Naive thymus-derived CD8-positive, alpha-beta T cell (primary cell): ENCODE measurements at places on chromosomes 12 and 14. TPM values are rescaled to one million over a fixed set of nuclear protein-coding genes. Genes with fewer than 3 reads are reported as not detected.

DNA sequence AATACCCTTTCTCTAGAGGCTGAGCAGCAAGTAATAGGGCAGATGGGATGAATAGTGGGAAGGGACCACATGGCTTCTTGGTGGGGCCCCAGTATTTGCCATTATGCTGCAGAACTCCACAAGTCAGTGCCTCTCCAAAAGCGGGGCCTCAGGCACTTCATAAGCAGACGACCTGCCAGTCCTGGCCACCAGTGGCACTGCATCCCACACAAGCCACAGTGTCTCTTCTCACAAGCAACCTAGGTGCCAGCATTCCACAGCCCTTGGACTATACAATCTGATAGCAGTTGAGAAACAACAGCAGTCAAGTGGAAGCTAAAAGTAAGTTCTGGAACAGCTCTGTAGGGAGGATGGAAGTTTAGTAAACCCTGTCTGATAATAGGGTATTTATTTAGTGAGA is 4.2 kb upstream of the SLC8A3 start:
- peaks cover 15% of the 10 kb centered on the region for H3K4me1 ChIP-seq
- H3K27ac ChIP-seq = no peak overlapping the region
- no peak overlapping the region for H3K4me3 ChIP-seq

DNA sequence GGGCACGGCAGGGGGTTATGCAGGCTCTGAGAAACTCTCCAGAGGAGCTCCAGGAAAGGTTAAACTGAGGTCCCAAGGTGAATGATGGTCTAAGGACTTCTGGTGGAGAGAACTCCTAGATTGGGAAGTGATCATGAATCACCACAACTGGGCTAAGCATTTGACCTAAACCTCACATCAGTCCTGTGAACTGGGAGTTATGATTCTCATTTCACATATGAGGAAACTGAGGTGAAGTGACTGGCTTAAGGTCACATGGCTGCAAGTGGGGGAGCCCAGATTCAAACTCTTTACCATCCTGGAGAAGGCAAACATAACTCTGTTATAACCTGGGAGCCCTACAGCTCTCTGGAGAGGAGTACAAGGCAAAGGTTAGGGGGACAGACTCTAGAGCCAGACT is 4.2 kb downstream of the RARG start:
- H3K27ac ChIP-seq = peak overlapping the region; percentile 20
- H3K27me3 ChIP-seq = no peaks in the 10 kb centered on the region
- no peaks in the 10 kb centered on the region for H3K36me3 ChIP-seq
- no peak overlapping the region for H3K4me3 ChIP-seq
- no peak for DNase-seq

The PIWIL1 gene
- not detected for polyA plus RNA-seq

GRCh38 chr12:131194166-131194565 is 240.5 kb downstream of the ADGRD1 start:
- H3K4me3 ChIP-seq = no peak overlapping the region
- DNase-seq = no peak
- no peaks in the 10 kb centered on the region for H3K4me1 ChIP-seq
- no peak overlapping the region for H3K27ac ChIP-seq
- peaks cover 23% of the 10 kb centered on the region for H3K27me3 ChIP-seq

The WNT1 gene
- polyA plus RNA-seq = 0.23 TPM

DNA sequence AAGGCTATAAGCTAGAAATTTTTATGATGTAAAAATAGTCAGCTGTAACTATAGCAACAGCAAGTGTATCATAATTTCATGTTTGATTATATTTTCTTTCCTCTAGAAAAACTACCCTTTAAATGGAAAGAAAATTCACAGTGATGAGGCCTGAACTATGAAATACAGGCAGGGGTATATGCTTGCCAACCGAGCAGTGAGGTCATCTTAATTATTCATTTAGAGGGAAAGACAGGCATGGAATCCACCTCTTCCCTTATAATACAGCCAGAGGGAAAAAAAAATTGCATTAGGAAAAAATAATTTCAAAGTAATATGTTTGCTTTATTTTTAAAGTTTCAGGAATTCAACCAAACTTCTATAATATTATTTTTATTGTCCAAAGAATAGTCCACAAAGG is 139.8 kb downstream of the EPS8 start:
- DNase-seq = no peak
- no peaks in the 10 kb centered on the region for H3K27me3 ChIP-seq
- no peaks in the 10 kb centered on the region for H3K36me3 ChIP-seq
- H3K4me1 ChIP-seq = no peaks in the 10 kb centered on the region
- H3K27ac ChIP-seq = no peak overlapping the region
- H3K4me3 ChIP-seq = no peak overlapping the region

The PTPN6 gene
- 260 TPM for polyA plus RNA-seq

- DNase-seq = no peak
- H3K4me3 ChIP-seq = no peak overlapping the region
- H3K4me1 ChIP-seq = peaks cover 10% of the 10 kb centered on the region
- no peaks in the 10 kb centered on the region for H3K27me3 ChIP-seq
- no peak overlapping the region for H3K27ac ChIP-seq
Observed at GRCh38 chr12:14849661-14850060, 6.3 kb upstream of the ART4 start.

GRCh38 chr12:102757882-102758226 is 159.2 kb downstream of the PAH start:
- H3K4me3 ChIP-seq = no peak overlapping the region
- no peaks in the 10 kb centered on the region for H3K4me1 ChIP-seq
- H3K27ac ChIP-seq = no peak overlapping the region
- peaks cover 6% of the 10 kb centered on the region for H3K27me3 ChIP-seq
- DNase-seq = no peak

- no peak for DNase-seq
- peaks cover 34% of the 10 kb centered on the region for H3K36me3 ChIP-seq
- H3K4me1 ChIP-seq = no peaks in the 10 kb centered on the region
- no peak overlapping the region for H3K4me3 ChIP-seq
- H3K27me3 ChIP-seq = no peaks in the 10 kb centered on the region
- no peak overlapping the region for H3K27ac ChIP-seq
Observed at GRCh38 chr14:65019944-65020566, 33.4 kb downstream of the FNTB start.

DNA sequence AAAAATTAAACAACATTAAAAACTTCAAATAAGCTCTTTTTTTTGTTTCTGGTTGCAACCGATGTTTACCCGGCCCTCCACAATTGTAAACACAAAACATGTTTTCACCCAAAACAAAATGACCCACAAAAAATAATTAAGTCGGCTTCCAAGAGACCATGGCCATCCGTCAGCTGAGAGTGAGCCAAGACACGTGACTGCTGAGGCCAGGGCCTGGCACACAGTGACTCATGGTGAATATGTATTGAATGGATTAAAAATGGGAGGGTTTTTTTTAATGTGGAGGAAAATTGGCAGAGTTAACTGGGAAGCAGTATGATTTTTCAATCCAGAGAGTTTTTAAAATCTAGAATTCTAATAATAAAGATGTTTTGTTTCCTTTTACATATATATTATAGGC is 13.8 kb upstream of the CPNE8 start:
- peaks cover 3% of the 10 kb centered on the region for H3K27me3 ChIP-seq
- H3K36me3 ChIP-seq = no peaks in the 10 kb centered on the region
- no peaks in the 10 kb centered on the region for H3K4me1 ChIP-seq
- no peak for DNase-seq
- no peak overlapping the region for H3K27ac ChIP-seq
- H3K4me3 ChIP-seq = no peak overlapping the region

DNA sequence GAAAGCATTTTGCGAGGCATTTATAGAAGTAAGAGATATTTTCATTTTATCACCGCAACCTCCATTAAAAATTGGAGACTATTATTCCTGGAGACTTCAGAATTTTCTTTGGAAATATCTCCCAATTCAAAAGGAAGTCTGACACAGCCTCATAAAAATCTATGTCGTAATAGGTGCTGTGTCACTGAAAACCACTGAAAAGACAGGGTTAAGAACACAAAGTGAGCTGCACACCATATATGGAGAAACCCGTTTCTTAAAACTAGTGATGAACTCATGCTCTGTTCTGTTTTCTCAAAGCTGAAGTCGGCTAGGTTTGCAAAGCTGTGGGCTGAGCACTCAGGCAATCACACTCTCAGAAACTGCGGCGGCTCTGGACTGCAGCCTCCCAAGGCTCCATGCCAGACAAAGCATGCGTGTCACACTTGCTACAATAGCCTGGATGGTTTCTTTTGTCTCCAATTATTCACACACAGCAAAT is at the start of gene GLIPR1:
Gene GLIPR1 (plus strand): TSS at position 287 of the 481 bp plus-strand sequence. CDS start 126 bp downstream, at position 413.
- H3K27me3 ChIP-seq = no peaks in the 10 kb centered on the region
- DNase-seq = peak; percentile 55
- no peaks in the 10 kb centered on the region for H3K36me3 ChIP-seq
- peak within 1 kb of the TSS; percentile 100 for H3K4me3 ChIP-seq
- H3K27ac ChIP-seq = peak within 1 kb of the TSS; percentile 94
- H3K4me1 ChIP-seq = peaks cover 76% of the 10 kb centered on the region

DNA sequence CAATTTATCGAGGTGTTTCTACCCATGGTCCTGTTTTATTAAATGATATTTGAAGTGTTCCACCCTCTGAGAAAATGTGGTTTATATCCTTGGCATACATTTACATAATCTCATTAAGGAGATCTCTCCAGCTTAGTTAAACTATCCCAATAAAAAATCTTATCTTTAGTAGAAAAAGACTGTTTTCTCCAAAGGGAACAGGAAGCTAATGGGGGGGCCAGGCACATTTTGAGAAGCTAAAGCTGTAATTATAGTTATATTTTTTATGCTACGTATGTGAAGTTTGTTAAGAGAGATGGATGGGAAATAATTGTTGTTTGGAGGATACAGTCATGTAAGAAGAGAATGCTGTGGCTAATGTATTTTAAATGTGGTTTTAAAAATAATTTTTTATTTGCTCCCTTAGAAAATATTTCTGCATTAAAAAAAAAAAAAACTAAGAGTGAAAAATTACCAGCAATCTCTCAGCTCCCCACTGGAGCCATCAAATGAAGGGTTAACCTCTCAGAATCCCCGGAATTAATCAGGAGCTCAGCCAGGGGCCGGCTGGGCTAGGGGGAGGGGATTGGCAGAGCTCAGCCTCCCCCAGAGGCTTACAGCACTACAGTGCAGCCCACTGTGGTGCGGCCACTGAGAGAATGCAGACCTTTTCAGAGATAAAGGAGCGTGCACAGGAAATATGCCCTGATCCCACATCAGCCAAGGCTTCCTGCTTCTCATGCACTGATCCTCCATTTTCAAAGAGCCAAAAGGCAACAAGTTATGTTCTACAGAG is 185.8 kb downstream of the EGLN3 start:
- H3K4me3 ChIP-seq = no peak overlapping the region
- H3K36me3 ChIP-seq = no peaks in the 10 kb centered on the region
- DNase-seq = no peak
- no peaks in the 10 kb centered on the region for H3K4me1 ChIP-seq

- H3K4me1 ChIP-seq = no peaks in the 10 kb centered on the region
- H3K27me3 ChIP-seq = no peaks in the 10 kb centered on the region
- H3K4me3 ChIP-seq = no peak overlapping the region
- DNase-seq = no peak
Observed at GRCh38 chr14:46051796-46052195, 599.8 kb downstream of the RPL10L start.

The PTPRO gene
- 0.56 TPM for polyA plus RNA-seq

The TAS2R50 gene
- not detected for polyA plus RNA-seq

- no peaks in the 10 kb centered on the region for H3K27me3 ChIP-seq
- peaks cover 49% of the 10 kb centered on the region for H3K4me1 ChIP-seq
- H3K36me3 ChIP-seq = no peaks in the 10 kb centered on the region
- peak within 1 kb of the TSS; percentile 78 for H3K4me3 ChIP-seq
Observed at GRCh38 chr12:57738661-57739237, at the start of gene AGAP2. Gene AGAP2 (minus strand): TSS chr12:57738742. CDS start chr12:57738246, 496 bp downstream.

GRCh38 chr14:70905301-70905700 is 2.0 kb upstream of the PCNX1 start:
- peak overlapping the region; percentile 83 for H3K27ac ChIP-seq
- H3K27me3 ChIP-seq = no peaks in the 10 kb centered on the region
- H3K4me1 ChIP-seq = peaks cover 41% of the 10 kb centered on the region
- no peaks in the 10 kb centered on the region for H3K36me3 ChIP-seq
- H3K4me3 ChIP-seq = no peak overlapping the region

GRCh38 chr14:73295198-73295796 is 58.0 kb downstream of the PAPLN start:
- peaks cover 56% of the 10 kb centered on the region for H3K36me3 ChIP-seq
- DNase-seq = peak; percentile 46
- no peaks in the 10 kb centered on the region for H3K4me1 ChIP-seq

The IFNG-AS1 gene
- polyA plus RNA-seq = 3.0 TPM

GRCh38 chr14:71621980-71622605 is 310.1 kb upstream of the RGS6 start:
- H3K36me3 ChIP-seq = peaks cover 38% of the 10 kb centered on the region
- H3K4me1 ChIP-seq = peaks cover 5% of the 10 kb centered on the region
- no peak overlapping the region for H3K27ac ChIP-seq
- no peak for DNase-seq
- no peak overlapping the region for H3K4me3 ChIP-seq

The GSC gene
- polyA plus RNA-seq = not detected

DNA sequence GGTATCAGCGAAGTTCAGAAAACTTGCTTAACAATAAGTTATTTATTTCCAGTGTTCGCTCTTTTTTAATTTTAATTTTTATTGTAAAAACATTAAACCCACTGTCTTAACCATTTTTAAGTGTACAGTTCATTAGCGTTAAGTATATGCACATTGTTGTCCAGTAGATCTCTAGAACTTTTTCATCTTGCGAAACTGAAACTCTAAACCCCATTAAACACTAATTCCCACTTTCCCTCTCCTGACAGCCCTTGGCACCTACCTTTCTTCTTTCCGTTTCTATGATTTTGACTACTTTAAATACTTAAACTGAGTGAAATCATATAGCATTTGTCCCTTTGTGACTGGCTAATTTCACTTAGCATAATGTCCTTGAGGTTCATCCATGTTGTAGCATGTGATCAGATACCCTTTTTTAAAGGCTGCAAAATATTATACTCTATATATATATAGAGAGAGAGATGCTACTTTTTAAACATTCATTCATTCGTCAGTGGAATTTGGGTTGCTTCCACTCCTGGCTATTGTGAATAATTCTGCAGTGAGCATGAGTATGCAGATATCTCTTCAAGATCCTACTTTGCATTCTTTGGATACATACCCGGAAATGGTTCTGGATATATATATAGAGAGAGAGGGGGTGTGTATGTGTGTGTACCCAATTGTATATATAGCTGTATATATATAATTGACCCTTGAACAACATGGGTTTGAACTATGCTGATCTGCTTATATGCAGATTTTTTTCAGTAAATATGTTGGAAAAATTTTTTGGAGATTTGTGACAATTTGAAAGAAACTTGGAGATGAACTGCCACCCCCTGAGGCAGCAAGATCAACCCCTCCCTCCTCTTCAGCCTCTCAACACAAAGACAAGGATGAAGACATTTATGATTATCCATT is 74.7 kb upstream of the EVL start:
- H3K4me1 ChIP-seq = peaks cover 2% of the 10 kb centered on the region
- no peaks in the 10 kb centered on the region for H3K36me3 ChIP-seq
- no peak overlapping the region for H3K4me3 ChIP-seq
- H3K27ac ChIP-seq = no peak overlapping the region
- no peaks in the 10 kb centered on the region for H3K27me3 ChIP-seq

- no peaks in the 10 kb centered on the region for H3K27me3 ChIP-seq
- H3K4me1 ChIP-seq = peaks cover 2% of the 10 kb centered on the region
- peak; percentile 5 for DNase-seq
- H3K4me3 ChIP-seq = no peak overlapping the region
Observed at GRCh38 chr12:61870658-61871484, 389.3 kb upstream of the USP15 start.

- peaks cover 4% of the 10 kb centered on the region for H3K27me3 ChIP-seq
- no peaks in the 10 kb centered on the region for H3K36me3 ChIP-seq
- peak overlapping the region; percentile 64 for H3K4me3 ChIP-seq
- DNase-seq = peak; percentile 37
- peaks cover 3% of the 10 kb centered on the region for H3K4me1 ChIP-seq
- peak overlapping the region; percentile 70 for H3K27ac ChIP-seq
Observed at GRCh38 chr14:21860172-21860571, 186.6 kb upstream of the OR4E1 start.
